ENCODE measurements at places on chromosomes 7 and 10.

- DNase-seq = no peak
Observed at GRCh38 chr7:46360296-46360695, 439.2 kb upstream of the IGFBP3 start.

- peak; percentile 88 for DNase-seq
Observed at GRCh38 chr10:8061274-8062211, 7.1 kb downstream of the GATA3 start.

DNA sequence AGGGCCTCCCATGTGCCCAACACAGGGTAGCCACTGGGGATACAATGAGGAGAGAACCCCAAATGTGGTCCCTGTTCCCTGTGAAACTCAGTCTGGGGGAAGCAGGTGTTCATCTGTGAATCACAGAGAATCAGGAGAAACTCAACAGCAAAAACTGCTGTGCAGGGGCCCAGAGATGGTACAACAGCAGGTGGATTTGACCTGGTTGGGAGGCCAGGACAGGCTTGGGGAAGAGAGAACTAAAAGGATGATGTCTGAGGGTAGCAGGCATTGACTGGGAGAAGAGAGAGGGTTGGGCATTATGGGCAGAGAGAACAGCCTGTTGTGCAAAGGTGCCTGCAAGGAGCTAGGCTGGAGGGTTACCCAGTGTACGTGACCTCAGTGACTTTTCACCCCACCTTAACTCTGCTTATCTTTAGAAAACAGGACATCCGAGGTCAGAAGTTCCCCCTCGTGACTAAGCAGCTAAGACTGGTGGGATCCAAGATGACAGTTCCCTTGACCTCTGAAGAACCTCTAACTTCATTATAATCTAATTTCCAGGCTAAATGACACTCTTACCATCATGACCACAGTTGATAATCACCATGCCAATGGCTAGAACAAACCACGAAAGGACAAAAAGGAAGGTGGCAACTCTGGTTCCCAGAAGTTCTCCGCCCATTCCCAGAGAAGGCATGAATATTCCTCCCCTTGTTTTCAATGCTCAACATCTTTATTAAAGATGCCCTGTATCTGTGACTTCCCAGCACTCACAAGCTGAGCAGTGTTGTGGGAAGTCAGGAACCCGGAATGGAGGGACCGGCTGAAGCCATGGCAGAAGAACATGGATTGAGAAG, 5.1 kb upstream of the ADAMTS14 start:
- DNase-seq = no peak

DNA sequence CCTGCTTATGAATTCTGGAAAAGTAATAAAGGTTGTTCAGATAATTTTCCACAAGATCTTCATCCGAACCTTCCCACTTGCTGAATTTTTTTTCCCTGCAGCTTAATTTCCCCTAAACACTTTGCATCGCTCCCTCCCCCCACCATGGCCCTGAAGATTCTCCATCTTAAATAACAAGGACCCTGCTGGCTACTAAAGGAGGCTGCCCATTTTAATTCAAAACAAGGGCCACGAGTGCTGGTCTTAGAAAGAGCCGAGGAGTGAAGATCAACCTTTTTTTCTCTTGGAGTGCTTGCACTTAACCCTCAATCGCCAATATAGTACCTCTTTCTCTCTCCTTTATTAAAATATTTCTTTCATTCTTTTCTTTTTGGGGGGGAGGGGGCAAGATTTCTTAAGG, 9.2 kb upstream of the SP8 start:
- DNase-seq = no peak

GRCh38 chr10:109156396-109156795, 766.9 kb downstream of the XPNPEP1 start:
- no peak for DNase-seq

DNA sequence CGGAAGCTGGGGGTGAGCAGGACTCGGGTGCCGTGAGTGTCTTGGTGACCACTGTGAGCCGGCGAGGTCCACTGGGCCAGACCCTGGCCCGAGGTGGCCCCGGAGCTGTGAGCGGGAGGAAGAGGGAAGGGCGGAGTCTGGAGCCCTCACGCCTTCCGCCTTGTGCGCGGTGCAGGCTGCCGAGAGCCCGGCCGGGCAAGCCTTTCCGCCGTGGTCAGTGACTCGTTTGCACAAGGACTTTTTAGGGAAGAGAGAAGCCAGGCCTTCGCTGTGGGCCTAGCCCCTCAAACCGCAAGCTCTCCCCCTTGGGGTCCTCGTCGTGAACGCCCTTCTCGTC, 40.9 kb upstream of the ZNF32 start:
- peak; percentile 63 for DNase-seq

DNA sequence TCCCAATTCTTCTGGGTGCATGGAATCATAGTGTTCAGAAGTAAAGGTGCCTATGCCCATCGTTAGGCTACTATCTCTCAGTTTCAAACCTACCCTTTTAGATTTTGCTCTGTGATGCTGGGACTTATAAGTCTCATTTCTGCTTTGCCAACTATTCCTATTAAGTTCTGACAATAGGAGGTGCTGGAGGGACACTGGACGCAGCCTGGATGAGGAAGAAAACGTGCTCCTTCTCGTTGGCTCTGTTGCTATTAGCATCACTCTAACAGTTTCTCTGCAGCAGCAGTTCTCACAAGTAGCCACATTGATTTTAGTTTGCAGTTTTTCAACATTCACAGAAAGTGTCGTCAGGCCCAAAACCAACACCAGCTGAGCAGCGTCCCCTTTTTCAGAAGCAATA, 72.4 kb downstream of the ABCC2 start:
- DNase-seq = peak; percentile 78

DNA sequence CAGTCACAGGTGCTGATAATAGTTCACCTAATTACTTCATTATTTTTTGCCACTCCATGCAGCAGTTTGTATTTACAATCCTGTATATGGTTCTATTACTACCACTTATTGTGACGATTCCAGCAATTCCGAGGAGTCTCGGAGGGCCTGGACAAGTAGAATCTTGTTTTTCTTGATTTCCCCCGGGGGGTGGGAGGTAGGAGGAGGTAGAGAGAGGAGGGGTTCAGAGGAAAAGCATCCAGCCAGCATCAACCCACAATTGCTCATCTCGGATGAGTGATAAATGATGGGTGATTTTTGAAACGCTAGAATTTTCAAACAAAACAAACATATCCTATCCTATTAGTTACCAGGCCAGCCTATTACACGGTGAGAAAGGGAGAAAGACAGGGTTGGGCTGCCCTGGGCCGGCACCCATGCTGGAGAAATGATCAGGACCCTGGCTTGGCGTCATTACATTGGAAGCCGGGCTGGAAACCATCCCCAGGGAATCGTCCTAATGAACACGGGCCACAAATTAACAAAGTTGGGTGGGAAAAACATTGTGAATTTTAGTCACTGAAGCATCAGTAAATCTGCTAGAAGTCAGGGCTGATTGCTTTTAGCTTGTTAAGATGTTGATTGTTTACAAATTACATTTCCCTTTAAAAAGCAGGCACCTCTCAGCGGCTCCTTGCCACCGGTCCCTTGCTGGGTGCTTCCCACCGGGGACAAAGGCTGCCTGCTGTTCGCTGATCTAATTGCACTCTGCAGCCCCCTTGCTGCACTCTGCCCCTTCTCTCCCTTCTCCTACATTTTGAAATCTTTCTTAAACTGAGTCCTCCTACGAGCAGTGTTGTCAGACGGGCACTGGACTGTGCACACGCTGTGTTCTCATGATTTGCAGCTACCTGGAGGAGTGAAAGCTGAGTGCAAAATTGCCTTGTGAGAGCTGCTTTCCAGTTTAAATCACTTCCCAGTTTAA, 95.5 kb downstream of the FAM204A start:
- no peak for DNase-seq

DNA sequence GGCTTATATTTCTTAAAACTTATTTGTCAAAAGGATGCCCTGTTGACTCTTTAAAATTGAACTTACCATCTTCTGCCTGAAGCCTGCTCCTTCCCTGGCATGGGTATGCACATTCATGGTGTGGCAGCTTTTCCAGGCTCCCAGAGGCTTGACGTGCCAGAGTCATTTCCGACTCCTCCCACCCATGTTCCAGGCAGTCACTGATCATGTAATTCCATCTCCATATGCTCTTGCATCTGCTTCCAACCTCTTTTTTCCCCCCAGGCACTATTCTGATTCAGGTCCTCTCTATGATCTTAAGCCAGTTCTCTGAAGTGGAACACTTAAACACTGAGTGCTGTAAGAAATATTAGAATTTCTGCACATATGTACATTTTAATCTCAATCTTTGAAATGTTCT, 82.2 kb downstream of the CFAP58 start:
- no peak for DNase-seq

DNA sequence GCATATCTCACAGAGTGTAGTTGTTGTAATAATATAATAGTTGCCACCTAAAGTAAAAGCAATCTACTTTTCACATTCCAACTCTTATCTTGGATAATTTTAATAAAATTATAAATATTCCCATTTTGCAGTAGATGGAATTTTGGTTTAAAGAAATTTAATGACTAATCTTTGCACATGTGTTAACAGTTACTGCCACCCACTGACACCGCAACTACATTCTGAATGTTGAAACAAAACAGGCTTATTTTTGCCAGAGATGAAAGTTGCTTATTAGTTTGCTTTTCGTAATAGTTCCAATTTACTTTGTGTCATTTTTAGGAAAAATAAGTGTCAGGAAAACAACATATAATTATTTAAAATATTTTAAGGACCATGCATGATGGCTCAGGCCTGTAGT, 557.5 kb upstream of the PCDH15 start:
- DNase-seq = no peak

GRCh38 chr10:98168766-98169165, 34.3 kb downstream of the R3HCC1L start:
- no peak for DNase-seq

DNA sequence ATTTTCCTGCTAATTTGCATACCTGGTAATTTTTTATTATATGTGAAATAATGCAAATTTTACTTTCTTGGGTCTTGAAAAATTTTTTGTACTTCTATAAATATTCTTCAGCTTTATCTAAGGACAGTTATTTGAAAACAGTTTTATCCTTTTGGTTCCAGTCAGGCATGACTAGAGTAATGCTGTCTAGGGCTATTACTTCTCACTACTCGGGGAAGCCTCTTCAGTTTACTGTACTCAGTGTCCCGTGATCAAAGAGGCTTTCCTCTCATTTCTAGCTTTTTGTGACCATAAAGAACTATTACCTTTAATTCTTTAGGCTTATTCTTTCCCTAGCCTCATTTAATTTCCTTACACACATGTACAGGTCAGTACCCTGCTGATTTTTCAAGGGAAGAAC, 153.8 kb upstream of the HDAC9 start:
- no peak for DNase-seq

GRCh38 chr7:77258014-77258413, 58.4 kb upstream of the FGL2 start:
- no peak for DNase-seq

Data from T47D (cell line).